RPMI8226 (cell line): ENCODE measurements at places on chromosomes 5 and 9.
A peak's percentile ranks its signal among the peaks of the same experiment; 100 is the strongest.

GRCh38 chr9:117444501-117444900 lies 29.6 kb upstream of the ASTN2 start:
- no peak for DNase-seq

- no peak for DNase-seq
These were observed 250.3 kb upstream of the ZNF608 start for GRCh38 chr5:124996764-124997077.

- DNase-seq = no peak
These were observed 30.3 kb upstream of the SARDH start for GRCh38 chr9:133768371-133768858.

DNA sequence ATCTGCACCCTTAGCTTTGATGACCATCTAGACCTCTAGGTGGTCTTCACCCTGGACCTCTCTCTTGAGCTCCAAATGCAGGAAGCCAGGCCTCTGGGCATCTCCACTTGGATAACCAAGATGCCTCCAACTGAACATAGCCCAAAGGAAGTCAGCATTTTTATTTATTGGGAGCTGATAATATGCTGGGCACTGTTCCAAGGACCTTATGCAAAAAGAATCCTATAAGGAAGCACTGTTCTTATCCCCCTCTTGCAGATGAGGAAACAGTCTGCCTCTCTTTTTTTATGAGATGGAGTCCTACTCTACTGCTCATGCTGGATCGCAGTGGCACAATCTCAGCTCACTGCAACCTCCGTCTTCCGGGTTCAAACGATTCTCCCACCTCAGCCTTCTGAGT lies 219.9 kb downstream of the CDK5RAP2 start:
- no peak for DNase-seq

DNA sequence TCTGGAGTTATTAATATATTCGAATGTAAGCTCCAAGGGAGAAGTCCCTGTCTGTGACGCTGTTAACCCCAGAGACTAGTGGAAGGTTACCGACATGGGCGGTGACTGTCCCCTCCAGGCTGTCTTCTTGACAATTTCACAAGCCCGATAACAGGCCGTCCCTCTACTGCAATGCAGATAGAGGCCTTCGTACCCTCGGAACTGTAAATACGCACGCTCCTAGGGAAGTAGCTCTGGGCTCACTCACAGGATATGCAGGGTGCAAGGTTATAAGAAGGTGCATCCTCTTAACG lies 680 bp upstream of the RFK start:
- peak; percentile 55 for DNase-seq

- DNase-seq = no peak
These were observed 56.7 kb upstream of the PCSK5 start for GRCh38 chr9:75833778-75834177.

GRCh38 chr9:97307500-97308163 lies at the start of gene CCDC180:
Gene CCDC180 (plus strand): TSS chr9:97307659. CDS start chr9:97308064, 405 bp downstream.
- no peak for DNase-seq

- DNase-seq = no peak
These were observed 665.5 kb upstream of the ZNF608 start for GRCh38 chr5:125411744-125412560.

DNA sequence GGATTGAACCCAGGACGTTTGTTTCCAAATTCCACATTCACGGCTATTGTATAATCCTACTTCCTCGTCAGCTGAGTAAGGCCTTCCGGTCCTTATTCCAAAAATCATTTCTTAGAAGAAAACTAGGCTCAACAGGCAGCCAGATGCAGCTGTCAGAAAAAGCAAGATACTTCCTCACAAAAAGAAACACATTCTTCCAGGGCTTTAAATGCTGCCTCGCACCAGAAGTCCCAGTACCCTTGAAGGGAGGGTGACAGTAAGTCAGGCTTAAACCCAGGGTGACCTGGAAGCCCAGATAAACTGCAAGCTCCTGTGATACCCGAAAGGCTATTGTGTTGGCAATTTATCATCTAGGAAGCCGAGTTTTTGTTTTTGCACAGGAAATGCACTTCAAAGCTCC lies 414.0 kb downstream of the NFIB start:
- no peak for DNase-seq

- DNase-seq = peak; percentile 74
These were observed 722 bp downstream of the CDC42SE2 start for GRCh38 chr5:131264451-131265099.

DNA sequence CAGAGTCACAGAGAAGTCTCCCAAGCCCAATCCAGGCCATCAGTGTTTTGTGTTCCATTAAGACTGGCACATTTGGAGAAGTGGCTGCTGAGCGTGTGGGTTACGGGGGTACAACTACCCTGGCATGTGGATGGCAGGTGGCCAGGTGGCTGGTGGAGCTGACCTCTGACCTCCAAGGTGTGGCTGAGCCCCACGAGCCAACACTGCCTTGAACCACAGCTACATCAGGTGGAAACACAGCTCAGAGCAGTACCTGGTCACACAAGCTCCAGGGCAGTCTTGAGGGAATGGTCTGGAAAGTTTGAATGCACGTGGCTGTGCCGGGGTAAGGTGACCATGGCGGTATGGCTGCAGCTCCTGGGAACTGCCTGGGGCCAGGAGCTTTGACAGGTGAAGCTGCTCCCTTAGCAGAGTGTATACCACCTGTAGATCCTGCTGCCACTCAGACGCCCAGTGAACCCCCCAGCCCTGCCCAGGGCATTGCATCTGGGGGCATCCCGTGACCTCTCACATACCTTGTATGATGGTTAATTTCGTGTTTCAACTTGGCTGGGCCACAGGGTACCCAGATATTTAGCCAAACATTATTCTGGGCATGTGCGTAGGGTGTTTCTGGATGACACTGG lies 207.9 kb downstream of the GADD45G start:
- no peak for DNase-seq

- no peak for DNase-seq
These were observed 331.3 kb upstream of the SEMA6A start for GRCh38 chr5:116905885-116906284.

- no peak for DNase-seq
These were observed 128.3 kb upstream of the TBC1D2 start for GRCh38 chr9:98383758-98384157.

GRCh38 chr5:101515721-101516120 lies 612.6 kb upstream of the ST8SIA4 start:
- no peak for DNase-seq

DNA sequence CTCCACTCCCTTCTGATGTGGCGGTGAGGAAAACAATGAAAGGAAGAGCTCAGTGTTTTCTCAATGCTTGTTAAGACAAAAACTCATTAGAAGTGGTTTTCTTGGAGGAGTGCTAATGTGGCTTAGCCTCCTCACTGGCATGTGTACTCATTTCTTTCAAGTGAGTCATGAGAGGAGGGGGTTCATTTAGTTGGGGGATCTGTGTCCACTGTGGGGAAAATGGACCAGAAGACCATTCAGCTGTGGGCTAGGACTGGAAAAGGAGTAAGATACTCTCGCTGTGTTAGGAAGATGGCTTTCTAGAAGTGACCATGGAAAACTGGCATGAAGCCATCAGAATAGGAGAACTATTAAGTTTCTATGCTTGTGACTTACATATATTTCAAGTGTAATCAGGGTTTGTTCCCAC lies 23.5 kb downstream of the KLF9 start:
- DNase-seq = no peak

DNA sequence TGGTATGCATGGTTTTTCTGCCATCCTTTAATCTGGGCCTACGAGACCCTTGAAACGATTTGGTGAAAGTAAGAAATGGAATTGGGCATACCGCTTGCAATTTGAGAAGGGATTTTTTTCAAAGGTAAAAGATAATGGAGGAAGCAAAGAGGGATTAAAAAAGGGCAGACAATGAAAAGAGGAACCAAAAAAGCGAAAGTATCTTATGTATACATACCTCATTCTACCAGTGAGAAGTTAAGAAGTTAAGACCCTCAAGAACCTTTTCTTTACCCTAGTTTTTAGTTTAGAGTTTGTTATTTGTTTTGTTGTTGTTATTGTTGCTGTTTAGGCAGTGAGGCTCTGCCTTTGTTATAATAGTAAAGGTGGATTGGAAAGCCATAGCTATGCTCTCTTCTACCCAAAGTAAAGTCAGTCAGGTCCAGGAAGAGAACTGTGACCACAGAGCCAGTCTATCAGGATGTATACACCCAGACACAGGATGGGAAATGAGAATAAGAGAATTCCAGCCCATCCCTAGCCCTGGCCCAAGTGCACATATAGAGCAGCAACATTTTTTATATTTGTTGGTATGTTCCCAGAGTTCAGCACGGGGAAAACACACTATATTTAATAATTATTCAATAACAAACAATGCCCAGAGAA lies 166.6 kb downstream of the RFX3 start:
- no peak for DNase-seq

- no peak for DNase-seq
These were observed 5.8 kb upstream of the MEF2C start for GRCh38 chr5:88888848-88889188.

GRCh38 chr9:16406526-16407225 lies 463.8 kb downstream of the BNC2 start:
- DNase-seq = no peak

GRCh38 chr5:80935811-80936385 lies 24.3 kb upstream of the RASGRF2 start:
- no peak for DNase-seq

DNA sequence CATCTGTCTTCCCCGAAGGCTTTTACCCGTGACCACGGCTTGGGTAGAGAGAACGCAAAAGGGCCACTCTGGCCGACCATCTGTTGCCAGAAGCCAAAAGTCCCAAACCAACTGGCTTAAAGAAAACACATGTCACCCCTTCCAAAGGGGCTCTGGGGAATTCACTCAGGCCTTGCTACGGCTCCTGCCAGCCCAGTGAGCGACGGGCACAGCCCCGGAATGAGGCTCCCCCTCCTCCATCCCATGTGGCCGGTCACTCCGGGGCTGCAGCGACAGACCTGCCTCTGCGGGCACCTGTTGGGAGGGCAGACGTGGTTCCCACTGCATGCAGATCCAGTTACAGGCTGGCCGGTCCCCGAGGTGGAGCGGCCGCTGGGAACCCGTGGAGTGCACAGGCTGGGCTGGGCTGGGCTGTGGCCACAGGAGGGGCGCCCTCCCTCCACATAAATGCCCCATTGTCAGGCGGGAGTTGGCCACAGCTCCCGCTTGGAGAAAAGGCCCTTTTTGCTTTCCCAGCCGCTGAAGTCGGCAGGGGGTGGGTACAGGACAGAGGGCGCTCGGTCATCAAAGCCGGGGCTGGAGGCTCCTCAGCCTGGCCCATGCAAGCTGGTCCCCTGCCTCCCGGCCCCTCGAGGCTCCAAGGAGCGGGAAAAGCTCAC lies 19.9 kb downstream of the NOTCH1 start:
- DNase-seq = no peak

DNA sequence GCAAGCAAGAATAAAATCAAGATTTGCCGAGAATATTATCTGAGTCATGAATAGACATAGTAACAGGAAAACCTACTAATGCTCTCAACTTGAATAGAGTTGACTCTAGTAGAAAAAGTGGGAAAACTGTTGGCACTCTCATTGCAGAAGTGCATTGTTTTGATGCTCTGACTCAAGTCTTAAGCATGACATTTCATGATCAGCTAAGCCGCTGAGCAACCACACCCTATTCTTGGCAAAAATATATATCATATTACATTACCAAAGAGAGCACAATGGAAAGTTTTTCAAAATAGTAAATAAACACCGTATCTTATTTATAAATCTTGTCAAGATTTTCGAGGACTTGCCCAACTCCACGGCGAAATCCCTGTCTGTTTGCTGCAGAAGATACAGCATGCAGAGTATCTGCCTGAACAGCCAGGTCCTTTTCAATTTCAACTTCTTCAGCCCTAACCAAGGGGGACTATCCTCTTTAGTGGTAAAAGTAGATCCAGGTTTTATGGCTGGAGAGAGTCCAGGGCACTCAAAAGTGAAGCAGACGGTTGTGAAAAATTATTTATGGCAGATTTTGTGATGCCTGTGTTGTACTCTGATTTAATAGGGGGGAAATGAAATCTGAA lies 13.9 kb upstream of the ADAMTSL1 start:
- no peak for DNase-seq

GRCh38 chr9:98819231-98819630 lies 11.8 kb downstream of the GALNT12 start:
- DNase-seq = no peak

GRCh38 chr5:65263321-65263720 lies 218.4 kb downstream of the ADAMTS6 start:
- DNase-seq = no peak

DNA sequence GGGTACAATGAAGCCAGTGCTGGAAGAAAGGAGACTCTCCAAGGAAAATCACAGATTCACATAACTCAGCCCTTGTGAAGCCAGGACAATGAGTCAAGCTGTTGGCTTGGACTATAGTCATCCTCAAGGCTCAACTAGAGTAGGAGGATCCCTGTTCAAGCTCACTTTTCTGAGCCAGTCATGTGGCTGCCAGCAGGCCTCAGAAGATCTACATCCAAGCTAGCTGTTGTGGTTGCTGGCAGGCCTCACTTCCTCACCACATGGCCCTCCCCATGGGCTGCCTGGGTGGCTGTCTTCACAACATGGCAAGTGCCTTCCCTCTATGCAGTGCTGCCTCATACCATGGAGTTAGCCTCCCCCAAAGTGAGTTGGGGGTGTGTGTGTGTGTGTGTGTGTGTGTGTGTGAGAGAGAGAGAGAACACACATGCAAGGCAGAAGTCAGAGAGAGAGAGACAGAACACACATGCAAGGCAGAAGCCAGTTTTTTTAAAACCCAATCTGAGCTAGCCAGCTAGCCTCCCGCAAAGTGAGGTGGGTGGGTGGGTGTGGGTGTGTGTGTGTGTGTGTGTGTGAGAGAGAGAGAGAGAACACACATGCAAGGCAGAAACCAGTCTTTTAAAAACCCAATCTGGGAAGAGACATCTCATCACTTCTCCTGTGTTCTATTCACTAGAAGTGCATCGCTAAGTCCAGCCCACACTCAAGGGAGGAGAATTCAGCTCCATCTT lies 17.1 kb downstream of the SCAI start:
- peak; percentile 84 for DNase-seq

DNA sequence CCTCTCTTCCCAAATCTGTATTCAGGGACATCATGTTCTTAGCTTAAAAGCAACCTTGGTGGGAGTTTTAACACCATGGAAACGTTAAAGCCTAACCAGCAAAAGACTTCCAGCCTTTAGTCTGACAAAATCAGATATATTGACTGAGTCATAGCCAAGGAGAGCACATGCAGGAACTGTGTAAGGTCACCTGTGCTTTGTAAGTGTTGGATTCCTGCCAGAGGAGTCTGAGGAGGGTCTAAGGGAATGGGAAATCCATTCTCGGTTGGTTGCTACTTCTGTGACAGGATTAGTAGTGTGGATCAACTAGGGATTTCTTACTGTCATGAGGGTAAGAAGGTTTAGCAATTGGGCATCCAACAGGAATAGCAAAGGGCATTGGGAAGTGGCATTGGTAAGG lies 142.0 kb upstream of the CHD1 start:
- no peak for DNase-seq

DNA sequence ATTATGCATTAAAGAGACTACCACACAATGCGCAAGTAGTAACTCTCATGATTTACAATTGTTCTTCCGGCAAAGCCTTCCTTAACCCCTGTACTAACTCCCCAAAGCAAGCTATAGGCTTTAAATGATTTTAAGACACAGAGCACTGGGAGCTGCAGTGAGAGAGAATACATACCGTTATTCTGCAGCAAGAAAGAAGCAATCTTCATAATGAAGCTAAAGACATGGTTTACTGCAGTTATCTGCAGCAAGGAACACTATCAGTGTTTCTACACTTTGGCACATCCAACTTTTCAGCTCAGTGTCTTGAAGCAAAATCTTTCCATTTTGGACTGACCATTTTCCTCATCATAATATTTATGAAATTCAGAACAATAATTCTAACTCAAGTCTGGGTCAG lies 61.0 kb downstream of the ZFR start:
- DNase-seq = no peak

GRCh38 chr9:86176468-86176867 lies 77.1 kb upstream of the GOLM1 start:
- no peak for DNase-seq

GRCh38 chr5:39190311-39191102 lies 28.9 kb downstream of the FYB1 start:
- no peak for DNase-seq
